ENCODE measurements at places on chromosomes 16 and 17.
A peak's percentile ranks its signal among the peaks of the same experiment; 100 is the strongest.

DNA sequence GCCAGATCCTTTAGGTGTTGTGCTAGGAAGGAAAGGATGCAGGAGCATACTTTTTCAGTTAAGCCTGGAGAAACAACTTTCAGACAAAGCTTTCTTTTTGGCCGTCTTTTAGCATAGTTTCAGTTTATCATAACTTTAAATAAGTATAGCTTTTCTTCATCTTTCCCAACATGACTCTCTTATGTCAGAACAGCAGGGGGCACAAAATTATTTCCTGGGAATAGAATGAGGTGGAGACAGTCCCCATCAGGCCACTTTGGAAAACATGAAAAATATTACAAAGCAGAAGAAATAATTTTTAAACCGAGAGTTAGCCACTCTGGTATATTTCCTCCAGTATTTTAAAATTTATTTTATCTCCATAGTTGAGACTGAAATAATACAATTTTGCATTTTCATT lies 387.6 kb downstream of the HAPSTR1 start:
- DNase-seq, result no peak

DNA sequence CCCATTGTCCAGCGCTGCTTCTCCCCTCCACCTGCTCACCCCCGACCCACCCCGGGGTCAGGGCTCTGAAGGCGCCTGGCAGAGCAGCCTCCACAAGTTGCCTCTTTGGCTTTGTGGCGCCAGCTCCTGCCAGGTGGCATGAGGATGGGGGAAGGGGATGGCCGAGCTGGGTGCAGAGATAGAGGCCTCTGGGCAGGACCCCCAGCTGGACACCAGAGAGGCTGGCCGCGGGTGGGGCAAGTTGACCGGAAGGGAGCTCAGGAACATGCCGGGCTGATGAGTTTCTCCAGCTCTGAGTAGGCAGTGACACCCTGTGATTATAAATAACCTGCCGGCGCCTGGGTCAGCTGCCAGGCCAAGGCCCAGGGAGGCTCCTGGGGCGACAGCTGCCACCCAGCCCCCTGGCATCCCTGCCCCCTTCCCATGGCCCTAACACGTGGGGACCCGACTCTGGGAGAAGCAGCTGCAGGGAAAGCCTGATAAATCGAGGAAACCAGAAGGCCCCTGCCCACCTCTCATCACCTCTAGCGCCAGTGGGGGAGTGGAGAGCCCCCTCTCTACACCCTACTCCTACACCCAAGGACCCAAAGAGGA lies 729 bp downstream of the P2RX5 start:
- no peak for DNase-seq

DNA sequence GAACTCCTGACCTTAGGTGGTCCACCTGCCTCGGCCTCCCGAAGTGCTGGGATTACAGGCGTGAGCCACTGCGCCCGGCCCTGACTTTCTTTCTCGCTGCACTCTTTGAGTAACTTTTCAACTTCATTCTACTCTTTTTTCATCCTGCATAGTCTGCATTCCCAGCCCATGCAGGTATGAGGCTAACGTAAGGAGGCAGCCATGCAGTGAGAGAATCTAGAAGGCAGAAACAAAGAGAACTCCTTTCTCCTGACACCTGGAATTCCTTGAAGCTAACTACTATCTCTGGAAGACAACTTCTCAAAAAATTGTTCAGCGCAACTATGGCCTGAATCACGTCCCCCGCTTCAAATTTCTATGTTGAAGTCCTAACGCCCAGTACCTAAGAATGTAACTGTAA lies 152.0 kb downstream of the SLC39A11 start:
- DNase-seq, result no peak

- DNase-seq, result no peak
These were observed 13.2 kb downstream of the TSC2 start for GRCh38 chr16:2061023-2061422.

- DNase-seq, result no peak
These were observed 8.4 kb upstream of the PIEZO1 start for GRCh38 chr16:88793251-88793954.

- no peak for DNase-seq
These were observed 4.2 kb downstream of the CORO6 start for GRCh38 chr17:29618272-29619065.

GRCh38 chr17:69227541-69227940 lies 1.1 kb downstream of the ABCA10 start:
- no peak for DNase-seq

GRCh38 chr16:11058832-11059231 lies 114.5 kb downstream of the CLEC16A start:
- DNase-seq, result no peak

DNA sequence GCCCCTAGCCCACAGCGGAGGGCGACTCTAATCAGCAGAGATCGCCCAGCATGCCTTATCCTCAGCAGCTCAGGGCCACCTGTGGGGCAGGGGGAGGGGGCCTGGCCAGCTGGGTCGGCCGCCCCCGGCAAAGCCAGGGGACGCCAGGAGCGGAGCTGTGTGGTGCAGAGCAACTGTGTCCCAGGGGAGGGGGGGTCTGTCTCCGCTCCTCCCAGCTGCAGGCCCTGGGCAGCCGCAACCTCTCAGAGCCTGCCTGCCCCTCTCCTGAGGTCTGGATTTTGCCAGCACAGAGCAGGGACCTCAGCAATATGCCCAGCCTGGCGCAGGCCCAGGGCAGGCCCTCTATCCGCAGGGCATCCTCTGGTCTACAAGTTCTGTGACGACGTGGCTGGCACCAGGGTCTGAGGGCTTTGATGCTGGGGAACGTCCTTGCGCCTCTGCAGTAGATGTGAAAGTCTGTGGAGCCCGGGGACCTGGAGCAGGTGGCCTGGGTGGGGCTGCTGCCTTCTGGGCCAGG lies 36.5 kb upstream of the SLC38A10 start:
- DNase-seq, result no peak

DNA sequence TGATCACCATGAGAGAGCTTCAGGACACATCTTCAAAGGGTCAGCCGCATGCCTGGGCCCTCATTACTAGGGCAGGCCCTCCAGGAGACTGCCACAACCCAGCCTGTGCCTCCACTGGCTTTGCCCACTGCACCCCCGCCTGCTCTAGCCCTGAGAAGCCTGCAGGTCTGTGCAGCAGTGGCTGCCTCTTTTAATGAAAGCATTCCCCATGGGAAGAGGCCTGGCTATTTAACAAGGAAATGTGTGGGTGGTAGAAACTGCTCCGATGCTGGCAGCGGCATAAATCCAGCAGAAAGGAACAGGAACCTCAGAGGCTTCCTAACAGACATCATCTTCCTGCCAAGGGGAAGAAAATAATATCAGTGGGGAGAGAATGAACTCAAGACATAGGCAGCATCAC lies 375 bp upstream of the KRT32 start:
- no peak for DNase-seq

- DNase-seq, result no peak
These were observed 81.5 kb downstream of the NXN start for GRCh38 chr17:897970-898619.

DNA sequence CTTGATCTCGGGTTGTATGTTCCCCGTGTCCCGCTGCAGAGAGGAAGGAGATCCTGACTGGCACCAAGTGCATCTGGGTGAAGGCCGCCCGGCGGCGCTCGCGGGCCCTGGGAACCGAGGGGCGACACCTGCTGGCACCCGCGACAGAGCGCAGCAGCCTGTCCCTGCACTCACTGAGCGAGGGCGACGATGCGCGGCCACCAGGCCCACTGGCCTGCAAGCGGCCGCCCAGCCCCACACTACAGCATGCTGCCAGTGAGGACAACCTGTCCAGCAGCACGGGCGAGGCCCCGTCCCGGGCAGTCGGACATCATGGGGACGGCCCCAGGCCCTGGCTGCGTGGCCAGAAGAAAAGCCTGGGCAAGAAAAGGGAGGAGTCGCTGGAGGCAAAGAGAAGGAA lies 7.5 kb downstream of the BTBD17 start:
- DNase-seq, result peak; percentile 48

DNA sequence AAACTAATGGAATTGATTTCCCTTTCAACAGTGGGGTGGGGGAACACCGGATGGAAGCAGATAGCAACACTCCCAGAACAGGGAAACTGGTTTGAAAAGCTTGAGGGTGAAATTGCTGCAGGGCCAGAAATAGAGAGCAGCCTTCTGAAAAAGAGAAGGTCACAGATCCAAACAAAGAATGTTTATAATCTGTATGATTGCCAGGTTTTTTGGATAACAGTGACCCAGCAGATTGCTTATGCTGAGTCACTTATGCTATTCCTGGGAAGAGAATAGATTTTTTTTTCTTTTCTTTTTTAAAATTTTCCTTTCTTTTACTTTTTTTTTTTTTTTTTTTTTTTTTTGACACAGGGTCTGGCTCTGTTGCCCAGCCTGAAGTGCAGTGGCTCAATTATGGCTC lies 641.3 kb downstream of the KCNJ2 start:
- DNase-seq, result no peak

- DNase-seq, result peak; percentile 81
These were observed 4.5 kb upstream of the HSD17B1 start for GRCh38 chr17:42548070-42548837.

- DNase-seq, result no peak
These were observed 2.0 kb downstream of the AXIN2 start for GRCh38 chr17:65559461-65559803.

DNA sequence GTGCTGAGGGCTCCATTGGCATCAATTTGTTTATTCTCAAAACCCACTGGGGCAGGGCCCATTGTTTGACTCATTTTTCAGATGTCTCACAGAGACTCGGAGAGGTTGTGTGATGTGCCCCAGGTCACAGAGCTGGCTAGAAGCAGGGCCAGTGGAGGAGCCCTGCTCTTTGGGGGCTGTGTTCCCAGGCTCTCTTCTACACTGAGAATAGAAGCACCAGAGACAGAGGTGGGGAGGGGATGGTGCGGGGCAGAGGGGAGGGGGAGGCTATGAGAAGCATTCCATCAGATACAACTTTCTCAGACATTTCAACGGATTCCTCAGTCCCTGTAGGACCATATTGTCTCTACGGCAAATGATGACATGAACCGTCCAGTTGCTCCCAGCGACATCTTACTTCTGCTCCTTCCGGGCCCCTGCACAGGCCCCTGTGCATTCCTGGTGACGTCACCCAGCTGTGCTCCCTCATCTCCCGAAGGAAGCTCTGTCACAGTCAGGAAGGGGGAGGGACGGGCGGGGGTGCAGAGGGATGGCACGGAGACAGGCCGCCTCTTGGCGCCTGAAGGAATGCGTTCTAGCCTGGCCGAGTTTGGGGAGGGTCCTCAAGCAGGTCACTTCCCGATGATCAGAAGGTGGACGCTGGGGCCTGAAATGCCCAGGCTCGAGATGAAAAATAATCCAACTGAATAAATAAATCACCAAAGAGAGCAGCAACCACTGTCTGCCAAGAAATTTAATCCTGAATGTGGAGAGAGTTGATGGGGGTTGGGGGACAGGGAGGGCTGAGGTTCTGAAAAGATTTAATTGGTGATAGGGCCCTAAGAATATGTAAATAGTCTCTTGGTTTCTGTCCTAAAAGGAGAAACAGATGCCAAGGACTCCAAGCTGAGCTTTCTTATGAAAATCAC lies 114.1 kb downstream of the NOG start:
- DNase-seq, result no peak

- DNase-seq, result no peak
These were observed 6.7 kb downstream of the HS3ST3B1 start for GRCh38 chr17:14307560-14308024.

DNA sequence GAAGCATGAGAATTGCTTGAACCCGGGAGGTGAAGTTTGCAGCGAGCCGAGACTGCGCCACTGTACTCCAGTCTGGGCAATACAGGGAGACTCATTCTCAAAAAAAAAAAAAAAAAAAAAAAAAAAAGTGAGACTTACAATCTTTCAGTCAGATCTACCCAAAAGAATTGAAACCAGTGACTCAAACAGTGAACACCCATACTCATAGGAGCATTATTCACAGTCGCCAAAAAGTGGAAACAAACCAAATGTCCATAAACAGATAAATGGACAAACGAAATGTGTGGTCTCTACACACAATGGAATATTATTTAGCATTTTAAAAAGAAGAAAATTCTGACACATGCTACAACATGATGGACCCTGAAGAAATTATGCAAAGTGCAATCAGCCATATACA lies 9.1 kb upstream of the SCNN1B start:
- DNase-seq, result no peak
